ENCODE measurements at places on chromosomes 7 and 10.

GRCh38 chr10:92965314-92965713 is 95.3 kb upstream of the CYP26C1 start:
- DNase-seq, result peak; percentile 68

GRCh38 chr10:103843854-103844570 is 11.4 kb downstream of the SH3PXD2A start:
- no peak for DNase-seq

DNA sequence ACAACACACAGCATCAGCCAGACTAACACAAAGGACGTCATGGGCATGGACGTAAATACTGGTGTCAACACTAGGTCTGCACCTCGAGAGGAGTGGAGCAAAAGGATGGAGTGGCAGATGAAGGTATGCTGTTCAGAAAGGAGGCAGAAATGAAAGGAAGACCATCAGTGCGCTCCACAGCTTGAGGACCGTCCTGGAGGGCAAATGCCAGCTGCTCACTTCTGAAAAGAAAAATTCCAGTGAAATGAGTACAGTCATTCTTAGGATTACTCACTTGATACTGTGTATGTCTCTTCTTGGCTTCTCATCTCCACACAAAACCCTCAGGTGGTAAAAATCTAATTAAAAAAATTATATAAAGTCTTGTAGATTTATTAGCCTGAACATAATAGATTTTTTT is 44.8 kb downstream of the EGFR start:
- no peak for DNase-seq

DNA sequence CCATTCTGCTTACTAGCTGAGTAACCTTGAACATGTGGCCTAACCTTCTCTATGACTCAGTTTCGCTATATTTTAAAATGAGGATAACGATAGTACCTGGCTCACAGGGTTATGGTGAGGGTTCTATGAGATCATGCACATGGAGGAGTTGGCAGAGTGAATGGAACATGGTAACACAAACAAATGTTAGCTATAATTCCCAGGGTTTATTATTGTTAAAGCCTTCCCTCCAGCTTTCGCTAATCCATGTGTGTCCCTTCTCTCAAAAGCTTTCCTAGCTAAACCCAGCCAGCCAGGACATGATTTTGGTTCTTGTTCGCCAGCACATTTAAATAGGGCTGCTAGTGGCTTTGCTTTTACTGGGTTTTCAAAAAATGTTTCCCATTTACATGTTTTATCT is 361.0 kb upstream of the NFE2L3 start:
- DNase-seq, result no peak

DNA sequence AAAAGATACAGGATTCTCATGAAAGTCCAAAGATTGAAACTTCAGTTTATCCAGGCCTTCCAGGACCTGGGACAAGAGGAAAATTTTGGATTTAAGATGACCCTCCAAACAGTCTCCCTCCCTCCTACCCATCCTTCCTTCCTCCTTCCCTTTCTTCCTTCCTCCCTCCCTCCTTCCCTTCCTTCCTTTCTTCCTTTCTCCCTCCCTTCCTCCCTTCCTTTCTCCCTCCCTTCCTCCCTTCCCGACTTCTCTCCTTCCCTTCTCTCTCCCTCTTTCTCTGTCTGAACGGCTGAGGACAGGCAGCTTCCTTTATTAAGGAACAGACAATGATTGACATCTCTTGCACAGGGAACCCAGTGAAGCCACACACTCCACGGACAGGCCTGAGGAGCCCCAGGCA is 23.3 kb downstream of the SFTPD start:
- DNase-seq, result no peak

DNA sequence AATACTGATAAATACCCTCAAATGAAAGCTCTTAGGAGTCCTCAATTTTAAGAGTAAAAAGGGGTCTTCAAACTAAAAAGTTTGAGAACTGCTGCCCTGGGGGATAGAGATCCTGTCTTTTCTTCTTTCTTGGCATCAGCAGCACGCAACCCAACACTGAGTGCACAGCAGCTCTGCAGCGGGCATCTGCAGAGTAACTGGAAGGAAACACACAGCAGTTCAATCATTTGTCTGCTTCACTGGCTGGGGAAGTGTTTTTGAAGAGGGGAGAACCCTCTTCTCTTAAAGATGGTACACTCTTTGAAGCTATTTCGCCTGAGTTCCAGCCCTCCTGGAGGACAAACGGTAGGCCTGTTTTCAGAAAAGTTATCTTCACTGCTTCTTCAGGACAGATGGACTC is 193.6 kb downstream of the FGFR2 start:
- DNase-seq, result no peak
